Glomerular endothelial cell (primary cell): ENCODE measurements at places on chromosomes 5 and 9.

DNA sequence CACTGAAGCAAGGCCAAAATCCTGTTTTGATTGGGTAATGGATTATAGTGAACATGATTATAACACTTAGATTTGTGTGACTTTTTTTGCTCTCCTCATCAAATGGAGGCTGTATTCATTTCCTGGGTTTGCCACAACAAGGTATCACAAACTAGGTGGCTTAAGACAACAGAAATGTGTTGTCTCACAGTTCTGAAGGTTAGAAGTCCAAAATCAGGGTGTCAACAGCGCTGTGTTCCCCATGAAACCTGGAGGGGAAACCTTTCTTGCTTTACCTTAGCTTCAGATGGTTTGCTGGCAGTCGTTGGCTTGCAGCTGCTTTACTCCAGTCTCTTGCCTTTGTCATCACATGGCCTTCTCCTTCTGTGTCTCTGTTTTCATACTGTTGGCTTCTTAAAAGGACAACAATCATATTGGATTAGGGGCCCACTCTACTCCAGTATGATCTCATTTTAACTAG is 32.4 kb downstream of the CDC42SE2 start:
- no peak for DNase-seq

DNA sequence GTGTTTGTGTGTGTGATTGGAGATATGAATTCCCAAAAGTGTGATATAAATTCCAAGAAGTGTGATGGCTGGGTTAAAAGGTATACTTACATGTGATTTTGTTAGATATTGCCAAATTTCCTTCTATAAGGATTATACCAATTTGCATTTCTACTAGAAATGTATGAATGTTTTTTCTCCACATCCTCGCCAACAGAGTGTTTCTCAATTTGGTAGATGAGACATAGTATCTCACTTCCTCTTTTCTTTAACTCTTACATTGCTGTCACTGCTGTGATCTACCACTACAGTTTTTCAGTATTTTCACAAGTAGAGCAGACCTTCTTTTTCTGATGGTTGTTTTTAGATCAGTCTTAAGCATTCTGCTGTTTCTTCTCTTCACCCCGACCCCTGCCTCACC is 111.3 kb downstream of the FER start:
- DNase-seq = no peak

DNA sequence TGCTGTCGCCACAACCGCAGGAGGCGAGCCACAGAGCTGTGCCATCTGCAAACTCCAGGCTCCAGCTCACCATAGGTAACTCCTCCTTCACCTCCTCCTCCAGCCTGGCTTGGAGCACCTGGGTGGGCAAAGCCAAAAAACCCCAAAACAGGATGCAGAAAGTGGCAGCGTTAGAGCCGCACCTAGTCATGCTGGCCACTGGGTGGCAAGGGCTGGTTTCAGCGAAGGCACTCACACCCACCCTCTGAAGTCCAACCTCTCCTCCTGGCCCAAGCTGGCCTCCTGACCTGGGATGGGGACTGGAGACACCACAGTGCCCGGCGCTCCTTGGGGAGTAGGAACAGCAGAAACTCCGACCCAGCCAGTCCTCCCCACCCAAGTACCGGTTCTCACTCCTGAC is 28.7 kb upstream of the ZNF354B start:
- no peak for DNase-seq

DNA sequence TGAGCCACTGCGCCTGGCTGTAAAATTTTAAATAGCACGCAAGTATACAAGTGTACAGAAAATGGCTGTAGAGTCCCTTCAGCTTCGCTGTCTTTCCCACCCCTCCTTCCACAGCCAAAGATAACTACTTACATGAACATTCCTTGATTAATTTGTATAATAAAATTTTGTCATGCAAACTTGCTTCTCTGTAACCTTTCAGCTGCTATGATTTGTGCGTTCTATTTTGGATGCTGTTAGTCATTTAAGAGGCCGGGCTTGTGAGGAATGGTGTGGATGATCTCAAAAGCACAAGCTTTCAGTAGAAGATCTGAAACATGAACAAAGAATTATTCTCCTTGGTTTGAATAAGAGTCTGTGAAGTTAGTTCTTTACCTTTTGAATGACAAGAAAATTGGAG is 115.0 kb upstream of the TLE1 start:
- no peak for DNase-seq

- no peak for DNase-seq
Observed at GRCh38 chr5:61622156-61622555, 290.1 kb downstream of the ZSWIM6 start.

DNA sequence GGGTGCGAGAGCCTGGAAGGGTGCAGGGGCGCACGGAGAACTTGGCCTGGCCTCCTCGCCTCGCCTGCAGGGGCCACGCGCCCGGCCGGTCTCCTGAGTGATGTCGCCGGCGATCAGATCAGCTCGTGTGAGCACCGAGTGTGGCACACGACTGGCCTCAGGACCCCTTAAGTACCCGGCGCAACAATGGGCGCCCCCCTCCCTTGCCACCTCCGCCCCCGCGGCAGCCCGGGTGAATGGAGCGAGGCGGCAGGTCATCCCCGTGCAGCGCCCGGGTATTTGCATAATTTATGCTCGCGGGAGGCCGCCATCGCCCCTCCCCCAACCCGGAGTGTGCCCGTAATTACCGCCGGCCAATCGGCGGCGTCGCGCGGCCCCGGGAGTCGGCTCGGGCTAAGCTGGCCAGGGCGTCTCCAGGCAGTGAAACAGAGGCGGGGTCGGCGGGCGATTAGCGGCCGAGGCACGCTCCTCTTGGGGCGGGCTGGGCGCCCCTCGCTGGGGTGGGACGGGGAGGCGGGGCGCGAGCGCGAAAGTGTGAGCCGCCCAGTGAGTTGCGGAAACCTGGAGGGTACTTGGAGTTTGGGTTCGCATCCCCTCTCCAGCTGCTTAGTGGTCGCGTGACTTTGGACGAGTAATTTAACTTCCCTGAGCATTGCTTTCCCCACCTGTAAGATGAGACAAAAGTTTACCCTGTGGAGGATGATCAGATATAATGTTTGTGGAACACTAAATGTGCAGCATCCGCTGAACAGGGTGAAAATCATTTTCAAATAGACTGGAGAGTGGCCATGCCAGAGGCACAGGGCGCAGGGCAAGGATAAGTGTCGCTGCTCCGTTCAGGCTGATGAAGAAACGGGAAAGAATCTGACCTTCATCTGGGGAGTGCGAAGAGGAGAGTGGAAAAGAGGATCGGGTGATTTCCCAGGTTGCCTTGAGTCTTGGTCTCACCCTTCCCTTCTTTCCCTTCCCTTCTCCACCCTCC is at the start of gene NEUROG1:
TSS of gene NEUROG1 (minus strand) at position 145 of the 982 bp plus-strand sequence. CDS start 274 bp downstream, outside the sequence.
- no peak for DNase-seq

DNA sequence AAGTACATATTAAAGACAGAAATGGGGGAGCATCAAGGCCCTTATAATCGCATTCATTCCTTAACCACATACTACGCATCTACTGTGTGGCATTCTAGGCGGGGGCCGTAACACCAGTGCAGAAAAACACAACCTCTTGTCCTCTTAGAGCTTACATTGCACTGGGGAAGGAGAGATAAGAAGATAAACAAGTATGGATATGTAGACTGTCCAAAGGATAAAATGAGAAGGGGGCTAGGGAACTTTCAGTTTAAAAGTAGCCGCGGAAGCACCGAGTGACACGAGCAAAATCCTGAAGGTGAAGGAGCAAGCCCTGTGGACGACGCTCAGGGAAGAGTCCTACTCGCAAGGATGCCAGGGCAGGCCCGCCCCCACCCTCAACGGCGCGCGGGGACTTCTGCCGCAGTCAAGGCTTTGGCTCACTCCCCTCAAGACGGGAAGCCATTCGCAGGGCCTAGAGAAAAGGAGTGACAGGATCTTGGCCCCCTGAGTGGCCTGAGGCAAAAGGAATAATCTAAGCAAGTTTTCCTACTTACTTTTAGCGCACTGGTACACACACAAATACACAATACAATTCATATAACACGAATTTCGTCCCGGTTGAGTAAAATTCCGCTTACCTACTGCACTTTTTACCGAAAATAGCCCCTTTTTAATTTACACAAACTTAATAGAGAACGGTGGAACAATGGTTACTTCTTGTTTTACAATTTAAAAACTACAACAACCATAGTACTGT is 1.3 kb upstream of the NIPBL start:
- DNase-seq = no peak

- no peak for DNase-seq
Observed at GRCh38 chr5:78537821-78538220, 110.8 kb downstream of the LHFPL2 start.

DNA sequence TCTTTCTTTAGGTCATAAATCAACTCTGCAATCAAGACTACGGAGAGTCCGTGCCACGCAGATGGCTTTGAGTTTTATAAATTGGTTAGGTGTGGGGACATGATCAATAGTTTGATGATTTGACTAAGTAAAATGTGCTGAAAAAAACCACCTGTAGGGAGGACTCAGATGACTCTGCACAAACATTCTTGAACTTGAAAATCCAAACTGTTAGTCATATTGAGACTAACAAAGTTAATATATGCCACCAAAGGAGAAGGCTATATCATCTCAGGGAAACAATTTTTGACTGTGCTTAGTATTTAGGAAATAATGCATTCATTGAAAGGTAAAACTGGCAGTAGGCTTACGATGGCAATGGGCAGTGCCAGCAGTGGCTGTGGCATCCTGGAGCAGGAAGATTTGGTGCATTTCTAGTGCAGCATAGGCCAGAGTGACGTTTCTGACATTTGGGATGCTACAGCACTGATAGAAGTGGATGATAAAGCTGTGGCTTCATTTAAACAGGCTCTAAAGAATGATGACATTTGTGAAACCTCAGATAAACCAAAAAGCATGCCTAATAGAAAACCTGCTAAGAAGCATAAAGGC is 291.1 kb downstream of the MLLT3 start:
- no peak for DNase-seq

DNA sequence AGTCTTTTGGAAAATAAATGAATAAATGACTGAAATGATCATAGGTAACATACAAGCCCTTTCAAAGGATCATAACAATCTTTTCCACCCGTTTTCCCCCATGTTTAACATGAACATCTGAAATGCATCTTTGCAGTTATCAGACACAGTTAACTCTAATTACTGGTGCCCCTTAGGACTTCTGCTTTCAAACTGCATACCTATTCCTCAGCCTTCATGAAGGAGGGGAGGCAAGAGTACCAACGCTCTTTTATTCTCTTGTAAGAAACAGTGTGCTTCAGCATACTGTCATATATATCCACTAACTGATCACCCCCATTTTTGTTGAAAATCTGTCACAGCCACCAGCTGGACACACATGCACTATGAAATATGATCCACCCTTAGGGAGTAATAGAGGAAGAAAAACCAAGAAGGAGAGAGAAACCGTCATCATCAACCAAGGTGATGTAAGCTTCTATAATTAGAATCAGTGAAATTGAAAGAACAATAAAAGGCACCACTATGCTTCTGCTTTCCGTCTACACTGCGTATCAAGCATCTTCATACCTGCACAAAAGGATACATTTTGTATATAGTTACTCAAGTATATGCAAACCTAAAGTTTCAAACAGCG is 98.7 kb downstream of the RAPGEF6 start:
- DNase-seq = no peak

DNA sequence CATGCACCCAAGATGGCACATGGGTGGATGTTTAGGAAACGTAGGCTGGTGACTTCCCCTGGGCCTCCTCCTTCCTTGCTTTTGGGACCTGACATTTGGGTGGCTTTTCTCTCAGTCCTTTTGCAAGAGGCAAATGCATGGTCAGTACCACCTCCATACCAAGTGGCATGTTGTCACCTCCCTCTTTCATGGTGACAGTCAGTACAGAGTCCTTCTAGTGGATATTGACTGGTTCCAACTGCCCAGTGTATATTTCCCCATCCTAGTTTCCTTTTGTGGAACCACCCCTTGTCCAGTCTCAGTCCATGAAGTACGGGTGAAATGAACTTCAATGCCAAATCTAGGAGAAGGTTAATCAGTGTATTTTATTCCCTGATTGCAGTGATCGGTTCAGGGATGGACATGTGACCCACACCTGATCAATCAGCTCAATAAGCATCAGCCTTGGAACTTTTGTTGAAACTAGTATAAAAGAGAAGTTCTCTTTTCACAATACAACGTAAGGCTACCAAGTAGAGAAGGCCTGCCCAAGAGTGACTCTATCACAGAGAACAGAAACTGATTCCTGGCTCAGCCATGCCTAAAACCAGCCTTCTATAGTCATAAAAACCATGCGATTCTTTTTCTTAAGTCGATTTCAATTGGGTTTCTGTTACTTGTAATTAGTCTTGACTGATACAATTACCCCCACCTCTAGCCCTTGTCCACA is 143.4 kb upstream of the KLF9 start:
- no peak for DNase-seq

- DNase-seq = no peak
Observed at GRCh38 chr5:20359377-20359776, 371.4 kb upstream of the CDH18 start.

DNA sequence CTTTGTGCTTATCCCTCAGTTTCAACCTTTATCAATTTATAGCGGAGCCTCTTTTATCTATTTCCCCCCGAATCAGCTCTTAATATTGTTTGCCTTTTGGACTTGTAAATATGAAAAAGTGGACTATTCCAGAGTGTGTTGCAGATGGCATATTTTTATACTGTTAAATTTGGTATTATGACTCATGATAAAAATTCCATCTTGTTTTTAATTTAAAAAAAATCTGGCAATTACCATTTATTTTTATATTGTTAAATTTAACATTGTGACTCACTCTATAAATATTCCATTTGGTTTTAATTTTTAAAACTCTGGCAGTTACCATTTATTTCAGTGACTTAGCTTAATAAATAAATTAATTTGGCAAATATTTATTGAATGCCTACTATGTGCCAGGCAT is 37.5 kb downstream of the RBM27 start:
- no peak for DNase-seq

DNA sequence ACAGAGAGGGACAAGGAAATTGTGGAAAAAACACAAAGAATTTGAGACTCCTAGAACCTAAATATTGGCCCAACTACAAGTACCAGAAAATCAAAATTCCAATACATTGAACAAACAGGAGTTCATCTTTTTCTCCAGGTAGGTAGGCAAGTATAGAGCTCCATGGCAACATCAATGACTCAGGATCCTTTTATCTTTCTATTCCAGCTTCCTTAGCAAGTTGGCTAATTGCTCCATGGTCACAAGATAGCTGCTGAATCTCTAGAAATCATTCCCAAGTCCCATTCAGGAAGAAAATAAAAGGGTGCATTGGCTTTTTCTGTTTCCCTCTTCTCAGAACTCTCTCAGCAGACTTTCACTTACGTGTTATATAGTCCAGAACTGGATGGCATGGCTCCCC is 117.9 kb upstream of the MAN2A1 start:
- DNase-seq = no peak

GRCh38 chr9:98142182-98142907 is 23.3 kb upstream of the TRIM14 start:
- no peak for DNase-seq
